ENCODE measurements at places on chromosomes 11 and 22.

DNA sequence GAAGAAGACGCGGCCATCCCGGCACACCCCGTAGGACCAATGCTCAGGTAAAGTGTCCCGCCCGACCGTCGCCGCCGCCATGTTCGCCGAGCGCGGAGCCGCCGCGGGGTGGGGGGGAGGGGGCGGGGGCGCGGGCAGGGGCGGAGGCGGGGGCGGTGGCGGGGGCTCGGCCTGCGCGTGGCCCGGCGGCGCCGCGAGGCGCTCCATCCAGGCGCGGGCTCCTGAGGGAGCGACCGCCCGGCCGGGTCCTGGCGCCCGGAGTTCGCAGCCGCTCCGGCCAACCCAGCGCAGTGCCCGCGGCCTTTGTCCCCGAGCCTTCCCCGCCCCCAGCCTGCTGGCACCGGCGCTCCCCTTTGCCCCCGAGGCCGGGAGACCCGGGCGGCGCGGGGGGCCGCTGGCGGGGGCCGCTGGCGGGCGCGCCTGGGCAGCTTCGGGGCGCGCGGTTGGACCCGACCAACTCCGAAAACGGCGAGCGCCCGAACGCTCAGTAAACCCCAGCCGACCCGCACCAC is at the start of gene PLEKHA7:
TSS of gene PLEKHA7 (minus strand) at position 94 of the 512 bp plus-strand sequence. CDS start at position 81, 13 bp downstream.
- DNase-seq, result no peak

DNA sequence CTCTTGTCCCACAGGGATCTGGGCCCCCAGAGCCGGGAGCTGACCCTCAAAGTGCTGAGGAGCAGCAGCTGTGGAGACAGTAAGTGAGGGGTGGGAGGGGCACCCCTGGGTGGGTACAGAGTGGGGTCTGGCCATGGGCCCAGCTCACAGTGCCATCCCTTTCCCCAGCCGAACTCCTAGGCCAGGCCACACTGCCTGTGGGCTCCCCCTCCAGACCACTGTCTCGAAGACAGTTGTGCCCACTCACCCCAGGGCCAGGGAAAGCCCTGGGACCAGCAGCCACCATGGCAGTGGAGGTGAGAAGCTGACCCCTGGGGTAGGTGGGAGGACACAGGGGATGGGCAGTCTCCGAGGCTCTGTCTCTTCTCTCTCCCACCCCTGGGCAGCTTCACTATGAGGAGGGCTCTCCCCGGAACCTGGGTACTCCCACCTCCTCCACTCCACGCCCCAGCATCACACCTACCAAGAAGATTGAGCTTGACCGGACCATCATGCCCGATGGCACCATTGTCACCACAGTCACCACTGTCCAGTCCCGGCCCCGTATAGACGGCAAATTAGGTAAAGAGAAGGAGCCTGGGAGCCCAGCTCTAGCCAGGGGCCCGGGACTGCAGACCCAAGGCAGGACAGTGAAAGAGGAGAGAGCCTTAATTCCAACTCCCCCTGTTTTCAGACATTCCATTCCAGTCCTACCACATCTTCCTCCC is 5.3 kb downstream of the C2CD2L start:
- DNase-seq, result no peak

DNA sequence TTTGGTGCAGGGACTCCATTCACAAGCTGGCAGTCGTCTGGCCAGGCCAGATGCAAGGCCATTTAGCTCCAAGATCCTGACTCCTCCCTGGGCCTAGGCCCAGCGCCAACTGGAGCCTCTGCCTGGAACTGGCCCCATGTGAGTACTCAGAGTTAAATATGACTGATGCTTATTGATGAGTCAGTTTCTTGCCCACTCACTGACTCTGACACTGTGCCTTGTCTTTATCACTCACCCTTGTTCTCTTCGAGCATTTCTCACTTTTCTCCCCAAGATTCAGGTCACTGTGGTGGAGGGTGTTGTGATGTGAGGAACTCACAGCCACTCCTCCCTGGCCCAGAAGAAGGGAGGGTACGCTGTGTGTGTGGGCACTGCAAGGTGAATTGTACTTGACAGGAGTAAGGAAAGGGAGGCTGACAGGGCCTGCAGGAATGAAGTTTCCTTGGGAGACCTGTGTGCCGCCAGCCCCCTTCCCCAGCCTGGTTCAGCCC is 23.2 kb upstream of the ST3GAL4 start:
- DNase-seq, result no peak

GRCh38 chr11:121318848-121319834 is 26.6 kb downstream of the SC5D start:
- no peak for DNase-seq

- no peak for DNase-seq
These were observed 44.0 kb downstream of the PPP6R3 start for GRCh38 chr11:68504432-68505066.

DNA sequence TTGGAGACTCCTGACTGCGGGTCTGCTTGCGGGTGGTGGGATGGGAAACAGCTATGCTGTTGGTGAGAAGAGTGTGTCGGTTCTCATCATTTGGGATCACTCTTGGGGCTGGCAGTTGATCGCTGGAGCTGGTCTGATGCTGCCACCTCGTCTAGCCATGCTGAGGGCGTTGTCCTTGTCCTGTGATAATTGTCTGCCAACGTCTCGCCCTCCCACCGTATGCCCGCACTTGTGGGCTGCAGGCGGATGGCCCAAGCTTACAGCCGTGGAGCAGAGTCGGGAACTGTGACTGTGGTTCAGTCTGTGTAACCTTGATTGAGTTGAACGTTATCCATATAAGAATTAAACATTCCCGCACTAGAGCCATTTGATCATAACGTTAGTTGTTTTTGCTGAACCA is 204.4 kb downstream of the TBC1D22A start:
- DNase-seq, result no peak

- no peak for DNase-seq
These were observed 47.3 kb downstream of the PPFIA1 start for GRCh38 chr11:70317581-70318305.

DNA sequence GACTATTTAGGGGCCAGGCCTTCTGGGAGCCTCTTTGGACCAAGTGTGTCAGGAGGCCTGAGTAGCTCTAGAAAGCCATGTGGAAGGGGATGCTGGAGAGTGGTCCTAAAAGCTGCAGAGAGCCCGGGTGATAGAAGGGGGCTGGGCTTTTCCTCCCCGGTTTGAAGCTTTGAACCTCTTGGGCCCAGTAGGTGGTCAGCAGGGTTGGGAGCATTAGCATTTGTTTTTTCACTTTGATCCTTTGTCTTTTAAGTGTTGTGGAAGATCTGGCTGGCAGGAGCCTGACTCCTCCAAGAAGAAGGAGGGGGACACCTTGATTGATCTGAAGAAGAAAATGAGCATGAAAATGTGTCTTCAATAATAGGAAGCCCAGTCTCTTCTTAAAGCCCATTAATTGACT is 596.6 kb downstream of the INSC start:
- DNase-seq, result peak; percentile 22

- no peak for DNase-seq
These were observed 94.0 kb upstream of the TMEM45B start for GRCh38 chr11:129721685-129722084.

GRCh38 chr11:76770642-76771445 is 12.3 kb upstream of the TSKU start:
- no peak for DNase-seq

GRCh38 chr22:17366830-17367229 is 2.4 kb upstream of the CECR2 start:
- DNase-seq, result no peak

DNA sequence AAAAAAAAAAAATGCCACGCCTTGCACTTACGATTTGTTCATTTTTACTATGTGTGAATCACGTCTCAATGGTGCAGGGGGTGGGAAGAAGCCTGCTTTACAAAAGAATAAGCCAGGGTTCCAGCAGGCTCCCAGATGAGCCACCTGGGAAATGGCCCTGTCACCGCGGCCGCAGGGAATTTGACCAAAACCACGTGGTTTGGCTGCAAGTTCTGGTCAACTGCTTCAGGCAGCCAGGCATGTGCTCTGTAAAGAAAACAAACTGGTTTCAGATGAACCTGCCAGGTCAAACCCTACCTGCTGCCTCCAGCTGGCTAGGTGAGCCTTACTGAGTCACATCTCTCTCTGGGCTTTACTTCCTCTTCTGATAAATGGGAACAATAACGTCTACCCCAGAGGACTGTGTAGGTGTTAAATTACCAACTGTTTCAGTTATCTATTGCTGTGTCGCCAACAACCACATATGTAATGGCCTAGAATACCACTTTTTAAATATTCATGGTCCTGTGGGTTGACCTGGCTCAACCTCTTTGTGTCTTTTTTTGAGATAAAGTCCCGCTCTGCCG is 30.5 kb upstream of the GCAT start:
- no peak for DNase-seq

DNA sequence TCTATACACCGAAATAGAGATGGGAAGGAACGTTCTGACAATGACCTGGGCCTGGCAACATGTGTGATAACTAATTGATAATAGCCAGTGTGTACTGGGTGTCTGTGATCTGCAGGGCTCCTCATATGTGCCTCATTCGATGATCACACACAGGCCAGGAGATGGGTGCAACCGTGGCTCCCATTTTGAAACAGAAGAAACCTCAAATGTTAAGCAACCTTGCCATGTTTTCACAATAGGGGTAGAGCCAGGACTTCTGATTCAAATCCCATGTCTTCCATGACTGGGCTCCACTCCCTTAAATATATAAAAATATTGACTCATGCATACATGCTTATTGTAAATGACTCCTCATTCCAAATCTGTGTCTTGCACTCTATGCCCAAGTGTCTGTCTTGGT is 11.1 kb downstream of the APOL3 start:
- DNase-seq, result no peak

DNA sequence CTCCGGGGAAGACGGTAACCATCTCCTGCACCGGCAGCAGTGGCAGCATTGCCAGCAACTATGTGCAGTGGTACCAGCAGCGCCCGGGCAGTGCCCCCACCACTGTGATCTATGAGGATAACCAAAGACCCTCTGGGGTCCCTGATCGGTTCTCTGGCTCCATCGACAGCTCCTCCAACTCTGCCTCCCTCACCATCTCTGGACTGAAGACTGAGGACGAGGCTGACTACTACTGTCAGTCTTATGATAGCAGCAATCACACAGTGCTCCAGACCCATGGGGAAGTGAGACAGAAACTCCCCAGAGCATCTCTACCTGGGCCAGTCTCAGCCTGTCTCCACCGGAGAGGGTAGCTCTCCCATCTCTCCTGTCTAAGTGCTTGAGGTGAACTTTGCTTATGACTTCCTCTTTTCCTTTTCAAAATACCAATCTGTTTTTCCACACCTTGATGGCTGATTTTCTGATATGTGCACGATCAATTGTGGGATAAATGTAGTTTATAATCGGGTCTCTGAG is 48.5 kb upstream of the VPREB1 start:
- DNase-seq, result no peak

GRCh38 chr11:112588252-112588694 is 327.6 kb upstream of the PLET1 start:
- peak; percentile 55 for DNase-seq

All from iPS DF 6.9 (cell line).